NCI-H2081 (cell line): ENCODE measurements at places on chromosomes 2 and 18.
A peak's percentile ranks its signal among the peaks of the same experiment; 100 is the strongest.

DNA sequence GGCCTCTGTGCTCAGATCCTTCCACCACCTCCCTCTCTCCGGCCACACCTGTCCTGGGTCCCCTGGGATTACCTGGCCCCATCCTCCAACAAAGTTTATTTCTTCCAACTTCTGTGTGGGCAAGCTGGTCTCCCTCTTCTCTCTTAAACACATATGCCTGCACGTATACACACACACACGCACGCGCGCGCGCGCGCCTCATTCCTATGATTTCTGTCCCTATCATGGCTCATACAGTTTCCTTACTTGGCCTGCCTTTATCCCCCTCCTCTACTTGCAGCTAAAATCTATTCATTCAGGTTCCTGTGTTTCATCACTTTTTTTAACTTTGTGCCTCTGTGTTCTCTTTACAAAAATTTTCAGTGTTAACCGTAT is 96.4 kb downstream of the LOXHD1 start:
- DNase-seq: no peak

DNA sequence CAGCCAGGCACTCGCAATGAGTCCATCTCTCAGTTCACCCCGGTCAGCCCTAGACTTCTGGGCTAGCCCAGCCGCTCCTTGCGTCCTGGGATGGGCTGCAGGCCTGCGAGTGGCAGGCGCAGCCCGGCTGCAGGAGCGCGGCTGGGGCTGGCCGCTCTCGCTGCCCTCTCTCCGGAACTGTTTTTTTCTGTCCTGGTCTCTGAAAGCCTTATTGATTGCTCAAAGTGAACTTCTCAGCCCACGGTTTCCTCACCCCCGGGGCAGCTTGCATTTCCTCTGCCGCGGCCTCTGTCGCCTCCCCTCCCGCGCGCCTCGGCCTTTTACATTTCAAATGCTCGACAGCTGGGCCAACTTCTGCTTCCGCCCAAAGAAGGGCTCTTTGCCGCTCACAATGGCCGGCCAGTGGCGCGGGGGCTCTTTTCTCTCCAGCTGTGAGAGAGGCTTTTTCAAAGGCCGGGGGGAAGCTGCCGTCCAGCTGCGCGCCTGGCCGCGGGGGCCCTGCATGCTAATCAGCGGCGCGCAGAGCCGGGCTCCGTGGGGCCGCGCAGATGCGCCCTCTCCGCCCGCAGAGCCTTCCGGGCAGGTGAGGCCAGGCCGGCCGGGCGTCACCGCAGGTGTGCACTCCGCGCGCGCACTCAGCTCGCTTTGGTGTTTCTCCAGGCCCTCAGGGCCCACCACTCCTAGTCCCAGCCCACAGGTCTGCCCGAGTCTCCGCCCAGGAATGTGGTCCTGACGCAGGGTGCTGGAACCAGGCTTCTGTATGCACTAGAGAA is 513.8 kb downstream of the RNF144A start:
- DNase-seq: no peak

DNA sequence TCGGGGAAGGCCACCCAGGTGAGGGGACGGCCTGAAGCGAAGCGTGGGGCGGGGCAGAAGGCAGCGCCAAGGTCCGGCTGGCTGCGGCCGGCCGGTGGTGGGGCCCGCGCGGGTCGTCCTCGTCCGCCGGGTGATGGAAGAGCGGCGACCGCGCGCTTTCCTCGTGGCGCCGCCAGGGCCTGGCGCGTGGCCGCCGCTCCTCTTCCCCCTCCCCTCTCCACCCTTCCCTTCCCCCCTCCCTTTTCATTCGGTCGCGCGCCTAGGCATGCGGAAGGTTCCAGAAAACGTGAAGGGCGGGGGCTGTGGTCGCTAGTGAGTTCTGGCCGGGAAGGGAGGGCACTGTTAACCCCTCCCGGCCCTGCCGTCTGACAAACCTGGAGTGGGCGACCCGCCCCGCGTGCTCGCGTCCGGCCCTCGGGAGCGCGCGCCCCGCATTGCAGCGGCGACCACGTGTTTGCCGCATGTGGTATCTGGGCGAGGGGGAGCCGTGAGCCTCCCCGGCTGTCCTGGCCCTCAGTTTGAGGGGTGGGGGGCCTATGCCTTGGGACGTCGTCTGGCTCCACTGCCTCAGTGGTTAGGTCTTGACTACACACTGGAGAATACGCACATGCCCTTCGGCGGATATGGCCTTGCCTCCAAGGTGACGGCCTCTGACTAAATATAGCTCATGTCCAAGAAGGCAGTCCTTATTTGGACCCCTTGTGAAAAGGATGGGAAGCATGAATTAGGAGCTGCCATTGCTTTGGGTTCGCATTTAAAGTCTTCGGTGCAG is 579 bp downstream of the MAT2A start:
- peak; percentile 67 for DNase-seq

- no peak for DNase-seq
These were observed 155.5 kb downstream of the ZFP36L2 start for GRCh38 chr2:43070676-43071502.

DNA sequence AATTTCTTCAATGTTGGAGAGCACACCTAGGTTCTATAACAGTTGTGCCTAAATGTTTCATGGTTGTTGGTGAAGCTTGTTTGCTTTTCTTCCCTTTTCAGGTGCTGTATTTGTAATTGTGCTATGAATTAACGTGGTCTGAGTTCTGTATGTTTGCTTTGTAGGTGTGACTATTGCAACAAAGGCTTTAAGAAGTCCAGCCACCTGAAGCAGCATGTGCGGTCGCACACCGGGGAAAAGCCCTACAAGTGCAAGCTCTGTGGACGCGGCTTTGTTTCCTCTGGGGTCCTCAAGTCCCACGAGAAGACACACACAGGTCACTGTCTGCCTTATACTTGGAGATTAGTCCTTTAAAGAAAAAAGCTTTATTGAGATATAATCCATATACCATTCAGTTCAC is 91.2 kb downstream of the ZNF236 start:
- DNase-seq: peak; percentile 15

DNA sequence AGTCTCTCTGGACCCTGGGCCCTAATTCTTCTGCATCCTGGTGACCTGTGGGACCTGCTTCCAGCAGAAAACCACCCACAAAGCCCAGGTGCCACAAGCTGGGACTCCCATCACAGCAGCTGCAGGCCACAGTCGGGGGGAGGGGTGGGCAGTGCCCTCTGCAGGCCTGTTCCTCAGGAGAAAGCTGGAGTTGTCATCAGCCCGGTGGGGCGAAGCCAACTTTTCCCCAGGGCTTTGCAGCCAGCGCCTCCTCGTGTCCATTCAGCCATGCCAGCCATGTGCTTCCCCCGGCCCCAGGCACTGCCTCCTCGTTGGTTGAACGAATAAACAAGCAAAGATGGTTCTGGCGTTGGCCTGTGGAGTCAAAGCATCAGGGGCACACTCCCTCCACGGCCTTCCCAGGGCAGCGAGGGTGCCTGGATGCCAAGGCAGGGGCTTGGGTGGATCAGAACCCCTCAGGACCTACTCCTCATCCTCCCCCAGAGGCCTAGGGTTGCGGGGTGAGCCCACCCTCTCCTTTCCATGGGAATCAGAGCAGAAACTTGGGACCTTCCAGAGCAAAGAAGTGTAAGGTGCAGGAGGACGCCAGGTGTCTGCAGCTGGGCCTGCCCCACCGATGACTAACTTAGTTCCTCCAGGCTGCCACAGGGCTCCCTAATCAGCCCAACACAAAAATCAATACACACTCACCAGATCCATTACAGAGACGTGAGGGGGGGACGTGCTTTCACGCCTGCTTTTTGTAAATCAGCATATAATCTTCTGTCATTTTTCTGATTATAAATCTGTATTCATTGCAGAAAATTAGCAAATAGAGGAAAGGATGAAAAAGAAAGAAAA is 75.7 kb upstream of the RAB6C start:
- DNase-seq: no peak

DNA sequence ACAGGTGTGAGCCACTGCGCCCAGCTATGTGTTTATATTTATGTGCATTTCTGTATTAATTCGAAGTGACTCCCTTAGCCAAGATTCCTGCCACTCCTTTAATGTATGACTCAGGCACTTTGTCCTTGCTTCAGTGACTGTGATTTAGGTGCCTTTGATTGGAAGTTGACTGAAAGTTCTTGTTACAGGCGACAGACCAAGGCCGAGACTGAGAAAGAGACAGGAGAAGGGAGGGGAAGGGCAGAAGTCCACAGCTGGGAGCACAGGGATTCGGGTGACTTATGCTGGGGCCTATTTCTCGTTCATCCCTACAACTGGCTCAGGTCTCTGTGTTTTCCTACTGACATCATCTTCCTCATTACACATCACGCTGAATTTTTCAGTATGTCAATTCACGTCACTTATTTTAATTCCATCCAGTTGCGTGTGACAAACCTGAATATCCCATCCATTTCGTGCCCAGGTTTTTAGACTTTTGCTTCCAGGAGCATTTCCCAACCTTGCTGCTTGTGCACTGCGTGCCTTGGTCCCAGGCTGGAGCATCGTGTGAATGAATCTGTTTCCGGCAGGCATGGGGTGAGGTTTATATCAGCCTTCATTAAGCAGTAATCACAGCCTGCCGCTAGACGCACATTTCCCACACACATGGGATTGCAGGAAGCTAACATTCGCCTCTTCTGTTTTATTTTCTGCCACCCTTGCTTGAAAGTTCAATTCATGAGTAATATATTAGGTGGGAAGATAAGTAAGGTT is 42.4 kb downstream of the TMEM18 start:
- DNase-seq: no peak

GRCh38 chr2:191618046-191618780 is 59.7 kb upstream of the NABP1 start:
- no peak for DNase-seq

DNA sequence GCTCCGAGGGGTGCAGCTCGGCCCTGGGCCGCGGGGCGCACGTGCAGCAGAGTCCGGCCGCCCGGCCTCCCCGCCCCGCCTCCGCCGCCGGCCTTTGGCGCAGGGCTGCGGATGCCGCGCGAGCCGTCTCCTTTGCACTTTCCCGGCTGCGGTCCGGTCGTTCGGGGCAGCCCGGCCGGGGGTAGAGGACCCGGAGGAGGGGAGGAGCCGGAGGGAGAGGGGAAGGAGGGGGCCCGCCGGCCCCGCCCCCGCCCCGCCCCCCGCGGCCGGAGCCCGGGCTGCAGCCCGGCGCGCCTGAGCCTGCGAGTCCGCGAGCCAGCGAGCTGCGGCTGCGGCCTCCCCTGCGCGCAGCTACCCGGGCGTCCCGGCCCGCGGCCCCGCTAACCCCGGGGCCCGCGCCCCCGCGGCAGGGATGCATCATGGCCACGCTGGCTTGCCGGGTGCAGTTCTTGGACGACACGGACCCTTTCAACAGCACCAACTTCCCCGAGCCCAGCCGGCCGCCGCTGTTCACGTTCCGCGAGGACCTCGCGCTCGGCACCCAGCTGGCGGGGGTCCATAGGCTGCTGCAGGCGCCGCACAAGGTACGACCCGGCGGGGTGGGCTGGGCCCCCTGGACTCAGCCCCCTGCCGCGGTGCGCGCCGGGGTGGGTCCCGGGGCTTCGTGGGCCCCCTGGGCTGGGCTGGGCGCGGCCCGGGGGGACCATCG is at the start of gene FHOD3:
Gene FHOD3 (plus strand): TSS at position 297 of the 709 bp plus-strand sequence. CDS start 123 bp downstream, at position 420.
- DNase-seq: peak; percentile 30

GRCh38 chr2:188333751-188334524 is 42.3 kb downstream of the GULP1 start:
- DNase-seq: no peak

- DNase-seq: no peak
These were observed 34.0 kb upstream of the CYTIP start for GRCh38 chr2:157477919-157478318.

- no peak for DNase-seq
These were observed 319.2 kb downstream of the GULP1 start for GRCh38 chr2:188610827-188611226.

- no peak for DNase-seq
These were observed 110.1 kb downstream of the MREG start for GRCh38 chr2:215903203-215903602.

GRCh38 chr2:46142546-46143428 is 154.4 kb upstream of the EPAS1 start:
- no peak for DNase-seq

DNA sequence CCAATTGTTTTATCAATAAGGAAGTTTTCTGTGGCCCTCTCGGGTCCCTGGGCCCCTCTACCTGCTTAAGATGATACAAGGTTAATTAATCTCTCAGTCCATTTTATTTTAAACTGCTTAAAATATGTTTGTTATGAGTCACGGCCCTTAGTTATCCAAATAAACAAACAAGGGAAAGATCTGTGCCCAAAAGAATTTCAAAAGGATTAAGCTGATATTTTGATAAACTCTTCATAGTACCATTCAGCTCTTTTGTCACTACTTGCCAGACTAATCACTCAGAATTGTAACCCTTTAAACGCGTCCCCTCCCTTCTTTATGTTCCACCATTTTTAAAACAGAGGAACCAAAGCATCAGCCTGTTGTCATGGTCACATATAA is 144.7 kb upstream of the STK17B start:
- no peak for DNase-seq

GRCh38 chr2:239824046-239824694 is 201.0 kb downstream of the NDUFA10 start:
- peak; percentile 35 for DNase-seq

GRCh38 chr2:39289609-39290008 is 45.8 kb upstream of the CDKL4 start:
- no peak for DNase-seq

DNA sequence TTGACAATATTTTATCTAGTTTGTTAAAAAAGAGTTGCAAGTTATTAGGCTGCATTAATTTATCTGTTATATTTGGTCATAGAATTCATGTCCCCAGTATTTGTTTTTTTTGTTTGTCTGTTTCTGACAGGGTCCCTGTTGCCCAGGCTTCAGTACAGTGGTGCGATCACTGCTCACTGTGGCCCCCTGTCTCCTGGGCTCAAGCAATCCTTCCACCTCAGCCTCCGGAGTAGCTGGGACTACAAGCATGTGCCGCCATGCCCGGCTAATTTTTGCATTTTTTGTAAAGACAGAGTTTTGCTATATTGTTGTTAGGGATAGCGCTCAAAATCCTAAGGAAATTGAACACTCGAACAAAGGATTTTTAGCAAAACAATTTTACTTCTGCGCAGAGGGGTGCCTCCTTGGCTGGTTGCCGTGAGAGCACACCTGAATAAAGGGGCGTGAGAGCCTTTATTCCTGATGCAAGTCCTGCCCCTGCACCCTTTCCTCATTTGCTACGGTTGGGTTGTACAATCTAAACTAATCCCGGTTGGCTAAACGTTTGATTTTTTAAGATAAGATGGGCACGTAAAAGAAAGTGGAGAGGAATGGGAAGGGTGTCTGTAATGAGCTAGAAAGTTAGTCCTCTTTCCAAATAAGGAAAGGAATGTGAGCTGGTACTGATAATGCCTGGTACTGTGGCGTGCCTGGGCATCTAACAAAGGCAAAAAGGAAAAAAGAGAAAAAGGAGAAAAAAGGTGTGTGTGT is 65.5 kb downstream of the COMMD1 start:
- no peak for DNase-seq

- DNase-seq: no peak
These were observed 74.2 kb upstream of the KCNH7 start for GRCh38 chr2:162912787-162913186.

GRCh38 chr2:101011152-101011551 is 9.1 kb downstream of the RPL31 start:
- no peak for DNase-seq

DNA sequence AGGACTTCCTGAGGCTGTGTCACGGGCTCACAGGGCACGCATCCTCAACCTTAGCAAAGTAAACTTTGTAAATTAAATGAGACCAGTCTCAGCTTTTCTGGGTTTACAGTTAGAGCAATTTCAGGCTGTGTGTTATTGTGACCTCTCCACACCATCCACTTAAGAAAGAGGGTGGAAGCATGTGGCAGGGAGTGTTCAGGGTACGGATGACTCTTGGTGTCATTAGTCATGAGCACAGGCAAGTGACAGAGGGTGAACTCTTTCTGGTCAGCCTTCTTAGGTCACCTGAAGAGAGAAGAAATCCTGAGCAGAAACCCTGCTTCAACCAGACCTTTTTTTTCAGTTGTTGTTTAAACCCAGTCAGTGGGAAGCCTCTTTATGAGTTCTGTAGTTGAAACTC is 207.9 kb downstream of the ICOS start:
- no peak for DNase-seq
